Upper lobe of right lung (tissue), 1 donor: ENCODE measurements at places on chromosomes 1 and 21.

- DNase-seq = no peak
Measured at GRCh38 chr1:234782791-234783190, 172.8 kb upstream of the IRF2BP2 start.

DNA sequence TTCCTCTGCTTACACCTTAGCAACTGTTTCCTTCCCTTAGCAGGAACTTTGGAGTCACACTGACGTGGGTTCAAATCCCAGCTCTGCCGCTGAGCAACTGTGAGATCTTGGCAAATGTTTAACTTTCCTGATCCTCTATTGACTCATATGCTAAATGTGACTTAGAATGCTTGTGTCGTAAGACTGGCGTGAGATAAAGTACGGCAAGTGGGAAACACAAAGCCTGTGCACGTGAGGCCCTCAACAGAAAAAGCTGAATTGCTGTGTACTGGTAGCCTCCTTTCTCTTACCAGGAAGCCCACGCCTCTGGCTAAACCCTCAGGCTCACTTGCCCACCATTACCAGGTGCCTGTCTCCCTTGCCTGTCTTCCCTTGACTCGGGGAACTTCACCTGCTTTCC, 135.4 kb upstream of the TNR start:
- DNase-seq = no peak

GRCh38 chr1:1920057-1920607, 1.1 kb upstream of the TMEM52 start:
- DNase-seq = no peak

- DNase-seq = no peak
Measured at GRCh38 chr1:35394386-35394785, 125.9 kb downstream of the ZMYM4 start.

GRCh38 chr1:201827321-201828216, 1.4 kb upstream of the IPO9 start:
- no peak for DNase-seq

- no peak for DNase-seq
Measured at GRCh38 chr21:29025328-29025713, 853 bp downstream of the USP16 start.

DNA sequence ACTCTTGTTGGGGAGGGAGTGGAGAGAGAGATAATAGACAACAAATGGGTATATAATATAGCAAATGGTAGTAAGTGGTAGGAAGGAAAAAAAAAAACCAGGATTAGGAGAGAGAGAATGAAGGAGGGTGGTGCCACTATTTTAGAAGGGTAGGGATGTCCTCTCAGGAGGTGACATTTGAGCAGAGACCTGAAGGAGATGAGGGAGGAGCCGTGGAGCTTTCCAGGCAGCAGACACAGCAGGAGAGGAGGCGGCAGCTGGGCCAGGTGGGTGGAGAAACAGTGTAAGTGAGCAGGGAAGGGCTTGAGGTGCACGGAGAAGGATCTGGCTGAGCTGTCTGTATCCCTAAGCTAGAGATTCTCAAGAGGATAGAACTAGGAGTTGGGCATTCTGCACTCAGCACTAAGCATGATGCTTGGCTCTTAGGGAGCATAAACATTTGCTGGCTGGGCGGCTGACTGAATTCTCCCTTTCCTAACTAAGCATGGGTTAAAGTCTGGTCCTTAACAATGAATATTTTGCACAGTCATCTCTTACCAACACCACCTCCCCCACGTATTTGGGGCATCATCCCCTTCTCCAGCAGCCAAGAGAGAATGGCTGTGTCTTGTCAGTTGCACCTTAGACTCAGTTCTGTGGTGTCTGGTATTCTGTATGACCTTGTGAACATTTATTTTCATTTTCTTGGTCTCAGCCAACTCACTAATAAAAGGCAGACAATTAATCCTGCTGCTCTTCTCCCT, 27.6 kb upstream of the SARS1 start:
- peak; percentile 68 for DNase-seq

GRCh38 chr1:57350610-57351009, 73.2 kb downstream of the DAB1 start:
- no peak for DNase-seq

GRCh38 chr1:169689395-169689794, 22.0 kb downstream of the SELL start:
- no peak for DNase-seq

GRCh38 chr1:85229574-85230097, 28.8 kb upstream of the SYDE2 start:
- DNase-seq = no peak

DNA sequence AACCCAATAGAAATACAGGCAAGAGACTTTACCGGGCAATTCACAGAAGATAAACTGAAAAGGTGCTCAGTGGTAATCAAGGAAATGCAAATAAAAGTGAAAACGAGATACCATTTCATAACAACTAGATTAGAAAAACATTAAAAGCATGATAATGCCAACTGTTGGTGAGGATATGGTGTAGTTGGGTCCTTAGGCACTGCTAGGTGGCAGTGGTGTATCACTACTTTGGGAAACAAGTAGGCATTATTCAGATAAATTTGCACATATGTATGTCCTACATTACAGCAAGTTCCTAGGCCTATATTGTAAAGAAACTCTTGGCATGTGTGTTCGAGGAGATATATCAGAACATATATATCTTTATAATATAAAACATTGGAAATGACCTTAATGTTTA, 31.0 kb downstream of the AZIN2 start:
- DNase-seq = no peak

GRCh38 chr1:203311368-203312301, 6.3 kb downstream of the BTG2 start:
- no peak for DNase-seq

DNA sequence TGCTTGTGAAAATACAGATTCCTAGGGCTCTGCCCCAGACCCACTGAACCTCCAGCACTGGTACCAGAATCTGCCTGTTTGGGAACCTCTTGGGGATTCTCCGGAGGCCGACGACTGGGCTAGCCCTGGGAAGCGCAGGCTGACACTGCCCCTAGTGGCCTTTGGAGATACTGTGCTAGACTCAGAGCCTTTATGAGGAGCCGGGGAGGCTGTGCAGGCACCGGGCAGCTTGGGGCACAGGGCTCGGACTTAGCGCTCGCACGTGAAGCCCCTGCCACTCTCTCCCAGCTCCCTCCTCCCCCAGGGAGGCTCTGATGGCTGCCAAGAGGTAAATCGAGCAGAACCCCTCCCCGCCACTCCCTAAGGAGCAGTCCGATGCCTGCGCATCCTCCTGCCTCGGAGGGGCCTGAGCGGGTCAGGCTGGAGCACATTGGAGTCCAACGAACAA, 144.6 kb upstream of the TNR start:
- DNase-seq = no peak

DNA sequence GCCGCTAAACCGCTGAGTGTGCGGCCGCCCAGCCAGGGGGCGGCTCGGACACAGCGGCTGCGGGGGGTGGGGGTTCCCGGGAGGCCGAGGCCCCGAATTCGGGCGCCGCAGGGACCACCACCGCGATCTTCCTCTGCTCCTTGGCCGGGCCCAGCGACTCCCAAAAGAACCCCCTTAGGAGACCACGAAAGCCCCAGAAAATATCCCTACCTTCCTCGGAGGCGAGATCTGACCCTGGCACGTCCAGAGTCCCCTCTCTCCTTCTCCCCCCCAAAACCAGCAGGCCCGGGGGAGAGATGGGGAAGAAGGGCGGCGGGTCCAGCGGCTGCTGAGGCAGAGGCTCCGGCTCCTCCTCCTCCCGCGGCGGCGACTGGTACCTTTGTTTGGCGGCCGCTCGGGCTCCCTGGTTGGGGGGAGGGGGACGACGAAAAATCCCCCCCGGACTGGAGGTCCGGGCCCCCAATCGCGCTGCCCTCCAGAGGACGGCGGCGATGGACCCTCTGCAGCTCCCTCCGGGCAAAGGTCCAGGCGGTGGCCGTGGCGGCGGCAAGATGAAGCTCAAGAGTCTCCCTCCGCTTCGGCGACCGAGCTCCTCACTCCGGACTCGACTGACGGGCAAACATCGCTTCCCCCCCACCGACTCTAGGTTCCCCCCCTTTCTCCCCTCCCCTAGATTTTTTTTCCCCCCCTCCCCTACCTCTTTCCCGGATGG, at the start of gene ARID4B:
Gene ARID4B (minus strand): TSS at position 621 of the 712 bp plus-strand sequence. CDS start 1,260 bp downstream, outside the sequence.
- DNase-seq = peak; percentile 90

- DNase-seq = no peak
Measured at GRCh38 chr1:203915811-203916210, 54.4 kb downstream of the SNRPE start.

GRCh38 chr1:206103979-206104378, 13.2 kb downstream of the AVPR1B start:
- no peak for DNase-seq

- DNase-seq = no peak
Measured at GRCh38 chr1:234758851-234759250, 148.9 kb upstream of the IRF2BP2 start.

DNA sequence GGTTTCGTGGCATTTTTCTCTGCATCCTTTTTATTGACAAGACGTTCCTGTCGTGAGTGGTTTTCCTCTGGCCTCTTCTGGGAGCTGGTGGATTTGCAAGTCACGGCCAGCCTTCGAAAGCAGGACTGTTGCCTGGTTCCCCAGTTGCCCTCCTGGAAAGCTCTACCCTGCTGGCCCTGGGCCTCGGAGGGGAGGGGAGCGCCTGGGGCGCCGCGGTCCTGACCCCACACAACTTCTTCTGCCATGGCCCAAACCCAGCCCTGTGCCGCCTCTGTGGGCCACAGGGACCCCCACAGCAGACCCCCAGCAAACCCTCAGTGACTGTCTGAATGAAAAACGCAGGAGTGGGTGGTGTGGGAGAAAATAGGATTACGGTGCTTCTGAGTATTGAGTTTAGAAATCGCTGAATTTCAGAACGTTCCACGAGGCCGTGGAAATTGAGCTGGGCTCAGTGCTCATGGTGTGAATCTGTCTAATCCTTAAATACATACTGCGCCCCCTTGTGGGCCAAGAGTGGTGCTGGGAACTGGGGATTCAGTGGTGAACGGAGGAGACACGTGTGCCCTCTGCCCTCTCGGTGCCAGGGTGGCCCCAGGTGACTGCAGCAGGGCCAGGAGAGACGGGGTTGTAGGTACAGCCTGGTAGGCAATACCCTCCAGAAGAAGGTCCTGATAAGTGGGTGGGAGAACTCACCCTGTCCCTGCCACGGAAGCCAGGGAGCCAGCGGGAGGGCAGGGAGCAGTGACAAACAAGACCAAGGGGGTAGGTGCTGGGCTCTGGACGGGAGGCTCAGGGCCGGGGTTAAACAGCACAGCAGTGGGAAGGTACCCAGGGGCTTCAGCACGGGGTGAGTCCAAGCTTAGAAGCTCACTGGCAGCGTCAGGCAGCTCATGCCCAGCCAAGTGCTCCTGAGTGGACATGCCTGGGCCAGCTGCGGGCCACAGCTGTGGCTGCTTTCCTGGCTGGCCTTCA, 101.2 kb upstream of the COL6A1 start:
- DNase-seq = peak; percentile 75

- DNase-seq = no peak
Measured at GRCh38 chr1:26574719-26575251, 45.2 kb downstream of the RPS6KA1 start.

GRCh38 chr1:208298593-208299269, 54.5 kb upstream of the PLXNA2 start:
- peak; percentile 82 for DNase-seq

DNA sequence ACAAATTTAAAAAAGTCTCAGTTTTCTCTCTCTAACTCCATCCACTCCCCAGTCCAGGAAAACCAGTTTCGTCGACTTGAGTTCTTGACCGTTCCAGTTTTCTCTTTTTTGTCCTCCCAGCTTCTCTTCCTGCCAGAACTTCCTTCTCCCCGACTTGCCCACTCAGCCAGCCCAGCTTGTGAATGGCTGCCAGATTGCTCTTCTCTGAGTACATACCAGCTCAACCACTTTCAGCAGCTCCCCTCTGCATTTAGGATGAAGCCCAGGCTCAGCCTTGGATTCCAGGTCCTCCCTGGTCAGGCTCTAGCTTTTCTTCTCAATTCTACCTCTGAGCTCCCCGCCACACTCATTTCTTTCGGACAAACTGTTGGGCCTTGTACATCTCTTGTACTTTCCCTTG, 1.4 kb downstream of the DIO1 start:
- no peak for DNase-seq

- DNase-seq = no peak
Measured at GRCh38 chr1:68571454-68572235, 74.8 kb upstream of the DEPDC1 start.

DNA sequence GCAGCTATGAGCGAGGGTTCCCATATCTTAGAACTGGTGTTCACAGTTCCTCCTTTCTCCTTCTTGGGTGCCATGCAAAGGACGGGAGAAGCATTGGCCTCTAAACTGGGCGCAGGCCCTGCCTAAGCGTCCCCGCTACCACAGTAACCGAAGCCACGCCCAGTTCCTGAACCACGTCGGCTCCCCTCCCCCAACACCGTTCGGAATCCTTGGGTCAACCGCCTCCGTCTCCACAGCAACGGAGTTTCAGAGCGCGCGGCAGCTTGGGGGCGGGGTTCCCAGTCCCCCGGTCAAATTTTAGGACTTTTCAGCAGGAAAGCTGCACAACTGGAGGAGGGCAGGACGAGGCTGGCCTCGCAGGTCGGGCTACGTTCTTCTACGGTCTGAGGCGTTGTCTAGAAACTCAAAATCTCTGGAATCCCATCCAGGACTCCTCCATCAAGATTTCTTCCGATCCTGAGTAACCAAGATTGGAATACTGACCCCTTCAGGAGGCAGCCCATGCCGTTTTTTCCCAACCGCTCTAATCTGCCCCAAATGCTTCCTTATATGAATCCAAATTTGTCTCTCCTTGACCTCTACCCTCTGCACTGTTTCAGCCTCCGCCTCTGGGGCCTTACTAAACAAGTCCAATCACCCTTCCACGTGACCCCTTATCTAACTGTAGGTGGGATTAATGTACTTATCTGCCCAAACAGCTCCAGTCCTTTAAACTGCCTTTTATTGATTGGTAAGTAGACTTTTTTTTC, at the start of gene SPAG17:
Gene SPAG17 (minus strand): TSS at position 145 of the 749 bp plus-strand sequence. CDS start 71 bp downstream, at position 74.
- DNase-seq = peak; percentile 77

- DNase-seq = peak; percentile 57
Measured at GRCh38 chr1:228064741-228065542, 17.6 kb upstream of the ARF1 start.
